ENCODE measurements at places on chromosomes 12 and 14. TPM values are rescaled to one million over a fixed set of nuclear protein-coding genes. Genes with fewer than 3 reads are reported as not detected.

The CCDC184 gene
- total RNA-seq: 0.09 TPM

GRCh38 chr12:60752589-60752988, 1156.8 kb downstream of the SLC16A7 start:
- H3K36me3 ChIP-seq: no peaks in the 10 kb centered on the region
- no peaks in the 10 kb centered on the region for H3K4me1 ChIP-seq
- no peaks in the 10 kb centered on the region for H3K27me3 ChIP-seq
- DNase-seq: no peak
- H3K4me3 ChIP-seq: no peak overlapping the region
- H3K27ac ChIP-seq: no peak overlapping the region

The PIP4P1 gene
- 20.9 TPM for total RNA-seq

- no peaks in the 10 kb centered on the region for H3K4me1 ChIP-seq
- no peak overlapping the region for H3K4me3 ChIP-seq
- H3K36me3 ChIP-seq: no peaks in the 10 kb centered on the region
These were observed 261.7 kb upstream of the CRY1 start for GRCh38 chr12:107355004-107355565.

DNA sequence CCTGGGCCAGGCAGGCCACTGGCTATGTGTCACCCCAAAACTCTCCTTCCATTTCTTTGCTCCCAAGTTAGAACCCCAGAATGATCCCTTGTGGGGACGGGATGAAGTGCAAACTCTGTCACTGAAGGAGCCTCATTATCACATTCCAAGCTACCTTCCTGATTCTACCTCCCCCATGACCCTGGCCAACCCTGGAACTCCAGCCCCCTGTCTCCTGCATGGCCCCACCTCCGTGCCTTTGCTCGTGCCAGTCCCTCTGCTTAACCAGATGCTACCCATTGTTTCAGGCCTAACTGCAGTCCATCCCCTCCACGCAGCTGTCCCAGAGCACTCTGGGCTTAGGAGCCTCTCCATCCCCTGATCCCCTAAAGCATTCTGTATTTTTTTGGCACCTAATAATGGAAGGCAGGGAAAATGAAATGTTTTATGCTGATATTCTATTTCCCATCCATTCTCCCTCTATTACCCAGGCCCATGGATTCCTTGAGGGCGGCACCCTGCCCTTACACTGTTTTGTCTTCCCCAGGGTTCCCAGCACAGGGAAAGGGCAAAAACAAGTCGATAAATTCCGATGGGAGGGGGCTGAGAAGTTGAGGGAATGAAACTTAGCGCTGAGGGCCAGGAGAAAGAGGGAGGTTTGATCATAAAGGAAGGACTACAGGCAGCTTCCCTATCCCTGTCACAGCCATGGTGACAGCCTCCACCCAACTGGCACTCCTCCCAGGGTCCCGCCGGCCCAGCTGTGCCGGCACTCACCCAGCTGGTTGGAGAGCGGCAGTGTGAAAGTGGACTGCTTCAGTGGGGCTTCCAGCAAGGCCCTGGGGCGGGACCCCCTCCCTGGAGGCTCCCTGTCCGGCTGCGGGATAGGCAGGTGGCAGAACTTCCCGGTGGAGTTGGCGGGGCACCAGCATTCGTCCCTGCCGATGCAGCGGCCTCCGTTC, 58.1 kb downstream of the ISCA2 start:
- no peak overlapping the region for H3K4me3 ChIP-seq
- no peaks in the 10 kb centered on the region for H3K4me1 ChIP-seq
- DNase-seq: no peak
- peaks cover 46% of the 10 kb centered on the region for H3K27me3 ChIP-seq
- no peaks in the 10 kb centered on the region for H3K36me3 ChIP-seq

- no peak overlapping the region for H3K27ac ChIP-seq
- H3K36me3 ChIP-seq: no peaks in the 10 kb centered on the region
- no peak for DNase-seq
- peaks cover 3% of the 10 kb centered on the region for H3K4me1 ChIP-seq
- no peaks in the 10 kb centered on the region for H3K27me3 ChIP-seq
These were observed 768.2 kb upstream of the ALG10B start for GRCh38 chr12:37548266-37548805.

GRCh38 chr14:101481557-101481956, 79.7 kb upstream of the DIO3 start:
- no peak overlapping the region for H3K27ac ChIP-seq
- no peak overlapping the region for H3K4me3 ChIP-seq
- H3K4me1 ChIP-seq: peaks cover 8% of the 10 kb centered on the region
- no peak for DNase-seq
- H3K36me3 ChIP-seq: no peaks in the 10 kb centered on the region
- H3K27me3 ChIP-seq: peaks cover 4% of the 10 kb centered on the region

DNA sequence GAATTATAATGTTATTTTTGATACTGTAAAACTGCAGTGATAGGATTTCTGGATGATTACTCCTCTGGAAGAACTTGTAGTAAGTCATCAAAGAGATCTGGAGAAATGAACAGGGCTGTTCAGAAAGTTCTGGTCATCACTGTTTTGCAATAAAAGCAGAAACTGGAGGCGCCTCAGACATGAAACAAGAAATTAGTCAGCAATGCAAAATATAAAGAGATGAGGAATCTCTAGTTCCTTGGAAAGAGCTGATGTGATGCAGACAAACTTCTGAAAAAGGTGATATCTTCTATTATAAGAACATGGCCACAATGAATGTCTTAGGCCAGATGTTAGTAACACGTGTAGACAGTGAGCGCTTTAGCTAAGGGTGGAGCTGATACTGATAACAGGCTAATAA, 9.5 kb downstream of the ACIN1 start:
- peaks cover 99% of the 10 kb centered on the region for H3K36me3 ChIP-seq
- H3K4me3 ChIP-seq: no peak overlapping the region
- H3K27ac ChIP-seq: no peak overlapping the region
- no peak for DNase-seq
- no peaks in the 10 kb centered on the region for H3K27me3 ChIP-seq

The CLEC12A gene
- total RNA-seq: not detected

The CHGA gene
- 0.20 TPM for total RNA-seq

The TNFAIP2 gene
- 61.2 TPM for total RNA-seq

DNA sequence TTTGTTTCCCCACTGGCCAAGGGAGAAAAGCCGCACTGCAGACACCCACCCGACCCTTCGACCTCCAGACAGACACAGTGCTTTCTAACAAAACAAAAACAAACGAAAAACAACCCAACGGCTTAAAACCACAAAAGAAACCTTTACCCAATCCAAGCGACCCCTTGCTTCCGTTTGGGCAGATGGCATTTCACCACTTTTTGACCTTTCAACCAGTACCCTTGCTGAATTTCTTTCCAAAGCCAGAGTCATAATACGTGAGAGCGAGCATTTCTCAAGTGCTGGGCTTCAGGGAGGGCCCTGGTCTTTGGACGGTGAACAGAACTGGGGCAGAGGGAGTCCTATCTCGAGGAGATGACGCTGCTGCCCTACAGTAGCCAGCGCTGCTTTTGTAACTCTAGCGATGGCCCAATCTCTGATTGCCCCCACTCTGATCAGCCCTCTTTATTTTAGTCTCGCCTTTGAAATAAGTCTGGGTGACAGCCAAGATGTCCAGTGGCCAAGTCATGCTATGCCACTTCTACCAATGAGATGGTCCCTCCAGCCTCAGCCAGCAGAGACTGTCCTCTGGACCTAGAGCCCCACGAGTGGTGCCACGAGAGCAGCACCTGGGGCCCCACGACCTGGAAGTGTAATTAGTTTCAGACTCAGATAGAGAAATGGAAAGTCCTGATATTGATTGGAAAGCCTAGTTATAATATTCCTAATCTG, 21.9 kb upstream of the ADIPOR2 start:
- no peaks in the 10 kb centered on the region for H3K36me3 ChIP-seq
- peak; percentile 21 for DNase-seq
- no peak overlapping the region for H3K4me3 ChIP-seq
- H3K27me3 ChIP-seq: no peaks in the 10 kb centered on the region

DNA sequence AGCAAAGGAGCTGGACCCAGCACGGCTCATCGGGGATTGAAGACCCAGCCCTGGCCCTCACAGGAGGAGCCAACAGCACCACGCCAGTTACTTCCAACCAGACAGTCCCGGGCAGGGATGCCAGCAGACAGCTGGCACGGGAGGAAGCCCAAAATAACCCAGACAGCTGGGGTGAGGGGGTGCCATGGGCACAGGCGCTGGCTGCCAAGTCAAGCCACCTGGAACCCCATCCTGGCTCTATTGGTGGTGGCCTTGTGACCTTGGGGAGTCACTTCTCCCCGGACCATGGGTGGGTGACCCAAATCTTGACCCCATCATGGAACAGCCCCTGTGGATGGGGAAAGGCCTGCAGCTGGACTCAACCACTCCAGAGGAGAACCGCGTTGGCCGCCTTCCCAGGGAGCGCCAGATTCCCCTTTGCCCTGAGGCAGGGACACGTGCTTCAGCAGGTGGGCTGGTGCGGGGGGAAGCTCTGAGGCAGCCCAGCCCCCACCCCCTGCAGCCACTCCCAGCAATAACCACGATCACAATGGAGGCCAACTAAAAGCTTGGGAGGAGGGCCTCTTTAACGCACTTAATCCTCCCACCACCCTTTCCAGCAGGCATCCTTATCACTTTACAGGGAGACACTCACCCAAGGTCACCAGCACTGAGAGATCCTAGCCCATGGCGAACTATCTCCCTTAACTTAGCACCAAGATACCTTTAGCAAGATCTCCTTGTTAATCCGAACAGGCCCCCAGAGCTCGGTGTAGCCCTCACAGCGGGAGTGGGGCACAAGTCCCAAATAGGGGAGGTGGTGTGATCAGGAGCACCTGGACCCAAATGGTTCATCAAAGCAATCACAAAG, 4.7 kb upstream of the RHOF start:
- peak; percentile 43 for DNase-seq
- H3K27ac ChIP-seq: peak overlapping the region; percentile 89
- peaks cover 40% of the 10 kb centered on the region for H3K4me1 ChIP-seq
- no peaks in the 10 kb centered on the region for H3K27me3 ChIP-seq

The SERPINA9 gene
- not detected for total RNA-seq

DNA sequence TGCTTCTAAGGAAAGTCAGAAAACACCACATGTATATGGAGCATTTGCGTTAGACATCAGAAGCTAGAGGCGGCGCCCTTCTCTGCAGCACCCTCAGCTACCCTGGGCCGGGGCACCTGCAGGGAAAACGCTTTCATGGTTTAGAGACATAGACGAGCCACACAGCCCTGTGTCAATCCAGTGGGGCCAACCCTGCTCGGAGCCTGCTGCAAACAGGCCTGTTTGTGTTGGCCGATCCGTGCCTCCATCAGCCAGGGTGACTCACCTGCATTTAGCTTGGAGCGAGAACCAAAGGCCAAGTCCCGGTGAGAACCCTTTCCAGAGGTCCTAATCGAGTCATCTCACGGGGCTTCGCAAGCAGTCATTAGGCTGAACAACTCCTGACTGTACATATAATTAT, 19.5 kb upstream of the FZD10 start:
- H3K27ac ChIP-seq: no peak overlapping the region
- no peaks in the 10 kb centered on the region for H3K4me1 ChIP-seq
- H3K4me3 ChIP-seq: no peak overlapping the region
- H3K36me3 ChIP-seq: no peaks in the 10 kb centered on the region

DNA sequence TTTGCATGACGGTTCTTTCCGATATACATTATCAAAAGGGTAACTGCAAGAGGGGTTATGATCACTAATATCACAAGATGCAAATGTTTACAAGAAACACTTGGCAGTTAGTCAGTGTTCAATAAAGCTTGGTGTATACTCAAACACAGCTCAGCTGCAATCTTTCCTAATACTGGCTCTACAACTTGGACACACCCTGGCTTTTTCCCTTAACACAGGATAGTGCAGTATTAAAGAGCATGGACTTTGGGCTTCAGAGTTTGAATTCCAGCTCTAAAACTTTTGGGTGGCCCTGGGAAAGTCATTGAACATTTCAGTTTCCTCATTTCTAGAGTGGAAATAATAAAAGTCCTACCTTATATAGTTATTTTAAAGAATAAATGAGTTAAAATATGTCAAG, 107.0 kb downstream of the HECTD4 start:
- no peak for DNase-seq
- H3K27ac ChIP-seq: no peak overlapping the region
- no peak overlapping the region for H3K4me3 ChIP-seq
- H3K36me3 ChIP-seq: peaks cover 43% of the 10 kb centered on the region
- H3K27me3 ChIP-seq: no peaks in the 10 kb centered on the region
- H3K4me1 ChIP-seq: no peaks in the 10 kb centered on the region

GRCh38 chr14:31692376-31692781, 131.2 kb downstream of the NUBPL start:
- no peaks in the 10 kb centered on the region for H3K4me1 ChIP-seq
- H3K36me3 ChIP-seq: no peaks in the 10 kb centered on the region
- no peak for DNase-seq
- H3K27me3 ChIP-seq: no peaks in the 10 kb centered on the region
- H3K4me3 ChIP-seq: no peak overlapping the region
- no peak overlapping the region for H3K27ac ChIP-seq

DNA sequence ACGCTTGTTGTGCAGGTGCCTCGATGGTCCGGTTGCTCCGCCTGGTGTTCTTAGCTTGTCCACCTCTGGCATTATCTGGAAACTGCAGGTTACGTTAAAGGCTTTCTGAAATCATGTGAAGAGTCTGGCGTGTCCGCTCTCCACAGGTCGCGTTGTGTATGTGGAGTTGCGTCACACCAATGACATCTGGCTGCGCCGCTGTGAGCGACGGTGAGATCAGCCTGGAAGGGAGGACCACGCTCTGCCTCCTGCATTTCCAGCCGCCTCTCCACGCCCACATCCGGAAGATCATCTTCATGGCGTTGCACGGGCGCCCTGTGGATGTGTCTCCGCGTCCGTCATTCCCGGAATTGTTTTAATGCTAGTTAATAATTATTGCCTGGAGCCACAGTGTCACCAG, 50.6 kb upstream of the GALNT9 start:
- DNase-seq: no peak
- no peaks in the 10 kb centered on the region for H3K36me3 ChIP-seq
- no peaks in the 10 kb centered on the region for H3K4me1 ChIP-seq
- no peak overlapping the region for H3K4me3 ChIP-seq
- peaks cover 62% of the 10 kb centered on the region for H3K27me3 ChIP-seq

DNA sequence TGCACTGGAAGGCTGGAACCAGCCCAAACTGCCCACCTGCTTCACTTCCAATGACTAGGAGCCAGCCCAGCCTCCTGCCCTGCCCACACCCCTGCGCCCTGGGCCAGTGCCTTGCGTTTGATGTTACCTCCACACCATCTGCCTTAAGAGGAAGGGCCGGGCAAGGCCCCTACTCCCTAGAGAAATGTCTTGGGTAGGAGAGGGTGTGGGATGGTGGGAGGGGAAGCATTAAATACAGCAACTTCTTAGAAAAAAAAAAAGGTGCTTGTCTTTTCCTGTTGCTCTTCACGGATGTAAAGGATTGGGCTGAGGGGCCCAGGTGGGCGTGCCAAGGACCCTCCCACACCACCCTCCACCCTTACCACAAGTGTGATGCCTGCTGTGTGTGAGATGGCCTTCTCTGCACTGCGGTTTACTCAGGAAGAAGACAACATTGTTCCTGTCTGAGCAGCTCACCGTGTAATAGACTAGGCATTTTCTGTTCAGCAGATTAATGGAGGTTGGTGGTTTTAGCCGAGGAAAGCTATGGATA, 99.9 kb downstream of the NINJ2 start:
- no peak overlapping the region for H3K27ac ChIP-seq
- H3K4me3 ChIP-seq: no peak overlapping the region
- peaks cover 27% of the 10 kb centered on the region for H3K27me3 ChIP-seq
- no peaks in the 10 kb centered on the region for H3K36me3 ChIP-seq
- H3K4me1 ChIP-seq: peaks cover 12% of the 10 kb centered on the region

The B4GALNT3 gene
- 0.07 TPM for total RNA-seq
